ENCODE measurements at places on chromosomes 2 and 18.

GRCh38 chr2:206488623-206489022 lies 45.3 kb downstream of the ADAM23 start:
- no peak for DNase-seq

DNA sequence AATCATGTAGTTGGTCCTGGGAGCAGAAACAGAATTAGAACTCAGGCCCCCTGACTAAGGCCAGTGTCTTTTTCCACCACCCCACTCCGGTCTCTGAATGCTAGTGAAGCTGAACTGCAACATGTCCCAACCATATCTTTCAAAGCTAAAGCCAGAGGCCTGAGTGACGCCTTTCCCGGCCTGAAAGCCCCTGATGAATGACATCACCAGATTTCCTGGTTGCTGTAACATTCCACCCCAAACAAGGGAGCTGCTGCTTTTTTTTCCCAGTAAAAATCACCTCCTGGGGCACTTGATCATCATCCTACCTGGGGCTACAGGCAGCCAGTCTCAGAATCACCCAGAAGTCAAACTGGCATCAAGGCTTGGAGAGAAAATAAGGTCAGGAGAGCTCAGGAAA lies 162.7 kb downstream of the ARL4C start:
- DNase-seq, result peak; percentile 44

DNA sequence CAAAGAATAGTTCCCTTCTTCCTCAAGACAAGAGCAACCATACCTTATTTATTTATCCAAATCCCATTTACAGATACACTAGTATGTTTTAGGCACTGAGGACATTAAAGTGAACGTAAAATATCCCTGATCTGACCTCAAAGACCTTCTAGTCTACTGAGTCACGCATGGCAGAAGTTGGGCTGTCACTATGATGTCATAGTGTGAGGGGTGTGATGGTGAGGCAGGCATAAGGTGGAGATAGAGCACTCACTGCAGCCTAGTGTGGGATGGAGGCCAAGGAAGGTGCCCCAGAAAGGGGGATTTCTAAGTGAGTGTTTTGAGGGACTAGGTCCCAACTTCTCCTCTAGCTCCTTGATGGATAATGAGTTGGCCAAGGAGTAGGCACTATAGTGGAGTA lies 249.5 kb upstream of the SKOR2 start:
- DNase-seq, result no peak

DNA sequence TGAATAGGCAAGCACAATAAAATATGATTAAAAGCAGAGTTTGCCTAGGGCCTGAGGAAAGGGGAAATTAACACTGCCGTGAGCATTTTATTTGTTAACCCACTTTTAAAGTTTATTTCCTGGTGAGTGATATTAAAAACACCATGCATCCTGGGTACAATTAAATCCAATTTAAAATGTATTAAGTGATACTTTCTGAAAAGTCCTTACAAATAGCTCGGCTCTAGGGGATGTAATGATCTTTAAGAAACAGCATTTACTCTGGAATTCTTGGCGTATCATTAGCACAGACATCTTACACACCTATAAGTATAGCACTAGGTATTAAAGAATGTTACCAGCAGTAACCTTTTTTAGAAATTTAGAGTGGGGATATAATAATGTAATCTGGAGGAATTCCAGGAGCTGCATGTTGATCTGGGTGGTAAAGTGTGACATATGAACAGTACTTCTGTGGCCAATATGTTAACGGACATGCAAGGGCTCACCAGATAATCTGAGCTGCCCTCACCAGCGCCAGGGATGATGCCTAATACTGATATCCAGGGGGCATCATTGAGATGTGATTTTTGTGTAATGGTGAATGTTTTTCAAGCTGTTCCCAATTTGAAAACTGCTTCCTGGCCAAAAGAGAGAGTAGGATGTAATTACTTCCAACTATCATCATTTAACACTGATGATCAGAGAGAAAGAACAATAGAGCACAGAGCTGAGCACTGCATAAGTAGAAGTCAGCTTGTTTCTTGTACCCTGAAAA lies 235.9 kb downstream of the DSEL start:
- no peak for DNase-seq

DNA sequence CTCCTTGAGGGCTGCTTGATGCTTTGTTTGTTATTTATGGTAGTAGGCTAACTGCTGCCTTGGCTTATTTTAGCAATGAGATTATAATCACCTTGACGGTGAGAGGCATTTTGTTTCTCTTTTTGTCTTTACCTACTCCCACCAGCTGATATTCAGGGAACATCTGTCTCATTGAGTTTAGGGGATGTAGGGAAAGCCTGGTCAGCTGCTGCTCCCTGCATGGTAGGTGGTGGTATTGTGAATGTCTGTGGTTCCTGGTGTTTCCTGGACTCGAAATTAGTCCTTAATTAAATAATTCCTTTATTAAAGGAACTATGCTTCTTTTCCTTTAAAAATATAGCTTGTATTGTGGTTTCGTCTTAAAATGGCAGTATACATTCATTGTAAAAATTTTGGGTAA lies 77.8 kb downstream of the ADAM23 start:
- DNase-seq, result no peak

DNA sequence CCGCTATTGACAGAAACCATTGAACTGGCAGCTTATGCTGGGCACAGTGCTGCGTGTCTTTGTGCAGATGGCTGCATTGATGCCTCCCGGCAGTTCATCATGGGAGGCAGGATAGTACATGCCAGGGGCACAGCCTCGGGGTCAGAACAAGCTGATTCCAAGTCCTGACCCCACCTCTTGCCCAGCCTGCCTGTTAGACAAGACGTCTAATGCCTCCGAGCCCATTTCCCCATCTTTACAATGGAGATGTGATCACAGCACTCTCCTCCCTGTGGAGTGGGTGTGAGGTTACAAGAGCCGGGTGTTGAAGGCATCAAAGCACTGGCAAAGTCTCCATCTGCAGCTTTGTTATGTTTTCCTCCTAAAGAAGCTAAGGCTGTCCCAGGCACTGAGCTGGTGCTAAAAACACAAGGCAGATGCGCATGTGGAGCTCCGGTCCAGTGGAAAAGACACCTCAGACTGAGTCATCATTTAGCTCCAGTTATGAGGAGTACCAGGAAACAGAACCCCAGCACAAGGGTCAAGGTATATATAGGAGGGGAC lies 125.7 kb upstream of the EPAS1 start:
- peak; percentile 79 for DNase-seq

DNA sequence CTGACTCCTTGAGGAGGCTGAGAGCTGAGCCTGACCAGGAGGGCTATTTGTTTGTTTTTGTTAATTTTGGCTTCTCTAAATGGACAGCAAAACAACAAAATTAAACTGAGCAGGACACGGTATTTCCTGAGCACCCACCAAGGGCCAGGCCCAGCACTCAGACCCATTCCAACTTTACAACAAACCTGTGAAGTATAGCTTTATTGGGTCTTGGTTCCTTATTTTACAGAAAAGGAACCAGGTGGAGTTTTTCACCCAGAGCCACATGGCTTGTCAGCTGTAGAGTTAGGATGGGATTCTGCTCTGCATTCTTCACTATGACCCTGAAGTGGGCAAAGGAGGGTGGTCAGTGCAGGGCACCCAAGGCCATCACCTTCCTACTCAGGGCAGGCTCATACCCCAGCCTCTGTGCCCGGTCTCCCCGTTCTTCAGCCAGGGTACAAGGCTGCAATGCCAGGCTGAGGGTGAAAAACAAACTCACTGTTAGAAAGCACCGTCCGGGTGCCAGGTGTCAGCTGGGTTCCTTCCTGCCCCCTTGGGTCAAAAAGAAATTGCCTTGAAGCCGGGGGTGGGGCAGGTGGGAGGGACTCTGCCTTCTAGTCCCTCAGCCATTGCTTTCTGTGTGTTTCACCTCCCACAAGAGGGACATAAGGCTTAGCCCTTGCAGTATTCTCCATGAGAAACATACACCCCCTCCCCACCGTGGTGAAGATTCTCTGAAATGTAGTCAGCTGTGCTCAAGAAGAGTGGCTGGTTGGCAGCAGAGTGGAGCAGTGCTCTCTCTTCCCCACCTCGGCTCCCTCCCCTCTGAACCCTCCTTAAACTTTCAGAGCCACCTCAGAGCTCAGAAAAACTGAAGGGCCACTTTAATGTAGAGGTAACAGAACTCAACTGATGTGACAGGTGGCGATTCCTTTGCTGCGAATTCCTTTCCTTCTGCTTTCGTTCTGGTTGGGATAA lies 2.2 kb downstream of the PSD4 start:
- no peak for DNase-seq

- no peak for DNase-seq
Observed at GRCh38 chr18:31996007-31996406, 22.6 kb upstream of the RNF125 start.

DNA sequence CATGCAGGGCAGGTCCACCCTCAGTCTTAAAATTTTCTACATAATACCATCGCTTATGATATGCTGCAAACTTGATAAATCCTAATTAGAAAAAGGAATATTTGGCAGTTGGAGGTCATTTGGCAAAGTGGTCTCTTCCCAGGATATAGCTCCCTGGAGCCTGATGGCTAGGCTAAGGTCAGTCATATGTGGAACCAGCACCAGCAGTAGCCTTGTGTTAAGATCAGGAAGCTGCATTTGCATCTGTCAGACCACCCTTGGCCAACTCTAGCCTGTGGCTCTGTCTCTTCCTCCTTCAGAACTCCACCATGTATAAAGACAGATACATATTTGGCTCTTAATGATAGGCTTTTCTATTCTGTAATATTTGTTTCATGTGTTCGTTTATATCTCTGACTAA lies 5.4 kb upstream of the HK2 start:
- no peak for DNase-seq

- DNase-seq, result no peak
Observed at GRCh38 chr18:48170651-48171050, 238.5 kb downstream of the ZBTB7C start.

- no peak for DNase-seq
Observed at GRCh38 chr2:149745396-149746230, 158.0 kb upstream of the MMADHC start.

GRCh38 chr2:61410185-61410584 lies 60.7 kb downstream of the USP34 start:
- no peak for DNase-seq

DNA sequence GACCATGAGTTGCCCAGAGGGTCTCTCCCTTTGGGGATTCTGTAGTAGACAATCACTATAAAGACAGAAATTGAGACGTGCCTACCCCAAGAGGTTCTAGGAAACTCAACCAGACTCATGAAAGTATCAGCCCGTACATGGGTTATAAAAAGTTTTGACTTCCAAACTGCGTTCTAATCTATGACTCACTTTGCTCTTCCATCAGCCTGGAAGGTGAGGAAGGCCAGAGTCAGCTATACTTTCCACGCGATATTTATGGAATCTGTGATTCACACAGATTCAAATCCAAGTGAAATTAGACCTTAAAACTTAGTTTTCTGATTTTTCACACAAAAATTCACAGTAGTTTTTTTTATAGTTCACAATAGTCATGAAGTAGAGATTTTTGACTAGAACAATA lies 7.7 kb upstream of the LYPD1 start:
- DNase-seq, result peak; percentile 26

DNA sequence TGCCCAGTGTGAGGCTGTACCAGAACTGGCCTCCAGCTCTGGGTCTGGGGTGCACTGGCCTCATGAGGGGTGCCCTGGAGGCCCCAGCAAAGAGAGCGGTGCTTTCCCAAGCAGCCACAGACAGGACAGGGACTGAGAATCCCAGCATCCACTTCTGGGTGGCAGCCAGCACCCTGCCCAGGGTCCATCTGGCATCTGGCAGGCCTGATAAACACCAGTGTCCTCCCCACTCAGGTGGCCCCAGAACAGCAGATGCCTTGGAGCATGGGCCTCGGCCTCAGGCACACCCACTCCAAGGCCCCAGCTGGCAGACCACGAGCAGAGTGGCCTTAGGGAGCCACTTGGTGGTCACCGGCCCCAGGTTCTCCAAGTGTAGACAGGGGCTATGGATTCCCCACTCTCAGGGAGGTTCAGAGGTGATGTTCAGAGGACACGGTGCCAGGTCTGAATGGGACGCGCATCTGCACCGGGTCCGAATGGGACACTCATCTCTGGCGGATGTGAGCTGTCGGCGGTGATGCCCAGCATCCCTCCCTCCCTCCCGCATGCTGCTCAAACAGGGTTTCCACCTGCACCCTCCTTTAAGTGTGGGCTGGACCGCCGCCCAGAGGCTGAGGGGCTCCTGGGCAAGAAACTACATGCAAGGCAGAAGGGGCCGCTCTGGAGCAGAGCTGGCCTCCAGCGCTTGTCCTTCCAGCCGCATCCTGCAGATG lies 82.2 kb upstream of the GPC1 start:
- no peak for DNase-seq

GRCh38 chr2:105617631-105618350 lies 126.9 kb upstream of the NCK2 start:
- no peak for DNase-seq

DNA sequence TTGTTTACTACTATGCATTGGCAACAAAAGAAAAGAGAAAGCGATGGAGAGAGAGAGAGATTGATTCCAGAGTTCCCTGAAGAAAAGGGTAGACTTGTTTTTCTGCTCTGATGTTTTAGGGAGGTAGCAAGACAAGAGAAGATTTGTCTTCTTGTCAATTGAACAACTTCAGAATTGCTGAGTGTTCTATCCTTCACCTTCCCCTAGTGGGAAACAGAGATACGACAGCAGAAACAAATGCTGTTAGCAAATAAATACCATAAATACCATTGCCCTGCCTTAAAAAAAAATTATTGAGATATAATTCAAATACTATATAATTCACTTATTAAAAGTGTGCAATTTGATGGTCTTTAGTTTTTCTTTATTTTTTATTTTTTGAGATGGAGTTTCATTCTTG lies 26.2 kb upstream of the CCDC150 start:
- DNase-seq, result no peak

DNA sequence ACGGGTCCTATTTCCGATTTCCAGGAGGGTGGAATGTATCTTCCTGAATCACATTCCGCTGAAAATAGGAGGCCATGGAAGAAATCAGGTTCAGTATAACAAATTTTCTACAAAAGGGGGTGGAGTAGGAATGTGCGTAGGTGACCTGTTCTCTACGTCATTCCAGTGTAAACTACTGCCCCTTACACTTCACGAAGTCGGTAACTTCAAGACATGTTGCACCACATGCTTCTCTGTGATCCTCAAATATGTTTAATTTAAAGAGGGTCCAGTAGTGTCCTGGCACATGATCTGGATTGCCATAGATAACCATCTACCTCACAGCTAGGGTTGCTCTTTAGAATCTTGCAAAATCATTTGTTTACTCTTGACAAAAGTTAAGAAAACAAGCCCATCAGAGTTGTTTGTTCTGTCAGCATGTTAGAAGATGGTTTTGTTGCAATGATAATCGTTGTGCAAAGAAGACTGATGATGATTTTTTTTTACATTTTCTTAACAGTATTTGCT lies 7.5 kb upstream of the CPS1 start:
- DNase-seq, result no peak

All from fibroblast of pulmonary artery (primary cell).